ENCODE measurements at places on chromosomes 7 and 10.

DNA sequence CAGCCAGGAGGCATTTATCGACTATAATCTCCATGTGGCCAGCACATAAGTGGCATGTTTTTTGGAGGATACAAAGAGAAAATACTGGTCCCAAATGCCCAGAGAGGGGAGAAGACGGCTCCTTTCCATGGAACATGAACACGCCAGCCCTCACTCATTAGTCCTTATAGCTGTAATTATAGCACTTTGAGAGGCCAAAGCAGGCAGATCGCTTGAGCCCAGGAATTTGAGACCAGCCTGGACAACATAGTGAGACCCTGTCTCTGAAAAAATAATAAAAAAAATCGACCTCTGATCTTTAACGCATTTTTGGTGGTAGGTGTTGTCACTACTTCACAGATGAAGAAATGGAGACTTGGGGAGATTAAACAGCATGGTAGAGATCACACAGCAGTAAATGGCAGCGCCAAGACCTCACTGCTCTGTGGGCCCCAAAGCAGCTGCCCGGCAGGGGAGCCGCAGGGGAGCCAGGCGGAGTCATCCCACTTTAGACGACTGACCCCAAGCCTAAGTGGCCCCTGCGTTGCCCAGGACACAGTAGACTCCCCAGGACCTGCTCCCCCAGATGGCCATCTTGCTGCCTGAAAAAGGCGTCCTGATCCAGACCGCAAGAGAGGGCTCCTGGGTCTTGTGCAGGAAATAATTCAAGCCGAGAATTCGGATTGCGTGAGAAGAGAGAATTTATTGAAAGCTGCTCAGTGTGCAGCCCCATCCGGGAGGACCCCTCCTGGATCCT, 21.2 kb upstream of the PRKAG2 start:
- no peak for DNase-seq
- no peak overlapping the region for H3K4me3 ChIP-seq
- H3K27ac ChIP-seq = no peak overlapping the region
- H3K36me3 ChIP-seq = no peaks in the 10 kb centered on the region

DNA sequence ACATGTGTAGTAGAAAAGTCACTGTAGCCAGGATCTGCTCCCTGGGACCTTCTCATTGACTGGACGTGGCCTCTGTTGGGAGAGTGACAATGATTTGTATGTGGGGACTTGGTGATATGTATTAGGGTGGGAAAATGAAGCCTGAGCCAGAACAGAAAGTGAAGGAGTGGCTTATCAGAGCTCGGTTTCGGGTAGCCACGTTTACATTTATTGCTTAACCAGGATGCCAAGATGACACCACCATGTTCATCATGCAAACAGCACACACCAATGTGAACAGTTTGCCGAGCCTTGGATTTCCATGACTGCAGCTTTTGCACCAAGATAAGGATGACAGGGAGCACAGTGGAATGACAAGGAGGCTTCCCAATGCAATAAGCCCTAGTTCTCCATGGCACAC, 112.8 kb upstream of the STK17A start:
- H3K4me3 ChIP-seq = no peak overlapping the region
- H3K27ac ChIP-seq = no peak overlapping the region
- H3K4me1 ChIP-seq = no peaks in the 10 kb centered on the region

DNA sequence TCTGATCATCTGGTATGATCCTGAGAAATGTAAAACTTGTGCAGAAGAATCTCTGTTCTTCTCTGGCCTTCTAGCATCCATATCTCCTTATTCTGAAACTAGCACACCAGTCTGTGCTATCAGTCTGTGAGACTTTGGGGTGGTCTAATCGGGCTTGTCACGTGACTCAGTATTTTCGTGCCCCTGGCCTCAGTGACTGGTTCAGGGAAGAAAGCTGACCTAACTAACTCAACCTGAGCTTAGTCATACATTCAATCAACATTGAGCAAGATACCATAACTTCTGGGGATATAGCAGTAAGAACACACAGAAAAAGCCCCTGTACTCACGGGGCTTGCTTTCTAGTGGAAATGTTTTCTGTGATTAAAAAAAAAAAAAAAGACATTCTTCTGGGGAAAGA, 109.3 kb downstream of the DKK1 start:
- no peaks in the 10 kb centered on the region for H3K36me3 ChIP-seq
- no peak overlapping the region for H3K27ac ChIP-seq
- no peak overlapping the region for H3K4me3 ChIP-seq
- no peaks in the 10 kb centered on the region for H3K4me1 ChIP-seq
- no peak for DNase-seq

DNA sequence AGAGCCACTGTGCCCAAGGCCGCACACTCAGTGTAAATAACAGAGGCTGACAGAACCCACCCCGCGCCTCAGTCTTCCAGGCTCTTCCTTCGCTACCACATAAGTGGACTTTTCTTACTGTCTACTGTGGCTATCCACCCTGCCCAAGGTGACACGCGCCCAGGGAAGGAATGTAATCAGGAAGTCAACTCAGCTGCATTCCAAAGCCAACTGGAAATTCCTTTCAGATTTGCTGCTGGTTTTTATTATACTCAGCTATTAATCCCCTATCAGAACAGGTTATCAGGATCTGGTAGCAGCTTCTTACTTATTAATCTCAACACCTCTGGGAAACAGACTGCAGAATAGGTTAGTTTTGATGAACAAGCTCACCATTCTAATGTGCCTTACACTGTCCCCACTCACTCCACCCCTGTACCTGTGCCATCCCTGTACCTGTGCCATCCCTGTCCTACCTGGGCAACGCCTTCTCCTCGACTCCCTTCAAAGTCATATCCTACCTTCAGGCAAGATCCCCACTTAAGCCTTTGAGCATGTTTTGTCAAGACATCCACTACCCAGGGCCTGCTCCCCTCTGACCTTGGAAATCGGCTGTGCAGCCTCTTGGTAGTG, 90.7 kb downstream of the NHLRC2 start:
- peak; percentile 77 for DNase-seq
- peaks cover 44% of the 10 kb centered on the region for H3K4me1 ChIP-seq
- no peak overlapping the region for H3K4me3 ChIP-seq
- no peaks in the 10 kb centered on the region for H3K27me3 ChIP-seq
- no peaks in the 10 kb centered on the region for H3K36me3 ChIP-seq

DNA sequence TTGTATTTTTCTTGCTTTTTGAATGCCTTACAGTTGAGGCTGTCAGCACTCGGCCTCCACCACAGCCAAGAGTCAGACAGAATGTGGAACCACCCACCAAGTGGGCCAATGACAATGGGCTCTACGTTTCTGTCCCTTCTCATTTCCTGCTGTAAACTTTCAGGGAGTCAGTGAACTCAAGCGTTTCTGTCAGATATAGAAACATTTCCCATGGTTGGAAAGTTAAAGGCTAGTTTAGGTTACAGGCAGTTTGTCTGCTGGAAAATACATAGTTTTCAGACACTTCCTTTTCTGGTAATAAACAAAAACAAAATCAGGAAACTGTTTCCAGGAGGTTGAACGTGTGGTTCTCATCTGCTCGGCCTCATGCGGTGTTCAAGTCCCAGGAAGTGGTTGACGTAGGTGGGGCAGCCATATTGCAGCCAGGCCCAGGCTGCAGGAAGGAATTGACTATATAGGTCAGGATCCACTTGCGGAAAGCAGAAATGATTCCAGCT, 245.1 kb downstream of the CAMK1D start:
- no peaks in the 10 kb centered on the region for H3K36me3 ChIP-seq
- H3K27me3 ChIP-seq = no peaks in the 10 kb centered on the region
- H3K4me1 ChIP-seq = no peaks in the 10 kb centered on the region
- DNase-seq = no peak
- no peak overlapping the region for H3K4me3 ChIP-seq

GRCh38 chr10:101771380-101771779, 4.5 kb downstream of the FGF8 start:
- H3K27me3 ChIP-seq = peaks cover 44% of the 10 kb centered on the region
- H3K4me1 ChIP-seq = no peaks in the 10 kb centered on the region
- no peaks in the 10 kb centered on the region for H3K36me3 ChIP-seq
- H3K27ac ChIP-seq = no peak overlapping the region
- H3K4me3 ChIP-seq = no peak overlapping the region

DNA sequence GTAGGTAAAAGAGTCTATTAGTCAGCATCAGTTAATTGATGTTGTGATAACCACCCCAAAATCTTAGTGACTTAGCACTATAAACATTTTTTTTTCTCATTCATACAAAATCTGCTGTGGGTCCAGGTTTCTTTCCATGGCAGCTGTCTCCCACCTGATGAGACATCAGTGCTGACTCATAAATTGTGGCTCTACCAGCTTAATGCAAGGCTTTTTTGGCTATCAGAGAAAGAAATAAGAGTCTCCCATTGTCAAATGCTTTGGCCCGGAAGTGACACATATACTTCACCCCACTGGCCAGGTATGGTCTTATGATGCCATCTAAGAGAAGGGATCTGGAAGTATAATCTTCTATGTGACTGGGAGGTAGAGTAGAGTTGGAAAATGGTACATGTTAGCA, 14.5 kb downstream of the DNAJB9 start:
- no peak overlapping the region for H3K4me3 ChIP-seq
- no peak overlapping the region for H3K27ac ChIP-seq
- H3K36me3 ChIP-seq = no peaks in the 10 kb centered on the region
- DNase-seq = no peak

- no peak overlapping the region for H3K27ac ChIP-seq
- H3K4me1 ChIP-seq = no peaks in the 10 kb centered on the region
- H3K27me3 ChIP-seq = no peaks in the 10 kb centered on the region
- H3K36me3 ChIP-seq = no peaks in the 10 kb centered on the region
- no peak overlapping the region for H3K4me3 ChIP-seq
- DNase-seq = no peak
Measured at GRCh38 chr7:115728518-115728917, 302.0 kb downstream of the TFEC start.
